ENCODE measurements at places on chromosomes 1 and 21.

DNA sequence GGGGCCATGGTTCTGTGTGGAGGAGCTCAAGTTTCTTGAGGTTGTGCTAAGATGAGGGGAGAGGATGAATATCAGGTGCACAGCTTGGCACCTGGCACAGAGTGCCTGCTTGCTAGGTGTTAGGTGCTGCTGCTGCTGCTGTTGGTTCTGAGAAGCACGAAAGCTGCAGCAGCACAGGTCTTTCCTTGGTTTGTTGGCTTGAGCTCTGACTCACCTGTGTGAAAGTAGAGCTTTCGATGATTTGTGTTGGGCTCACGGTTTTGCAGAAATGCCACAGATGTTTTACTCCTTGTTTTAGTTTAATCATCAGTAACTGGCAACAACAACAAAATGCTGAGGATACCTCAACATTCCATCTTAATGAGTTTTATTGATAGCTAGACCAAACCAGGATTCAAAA lies 221.6 kb downstream of the BRINP2 start:
- DNase-seq = no peak

GRCh38 chr21:30984889-30985288 lies 53.4 kb downstream of the KRTAP19-8 start:
- DNase-seq = no peak

DNA sequence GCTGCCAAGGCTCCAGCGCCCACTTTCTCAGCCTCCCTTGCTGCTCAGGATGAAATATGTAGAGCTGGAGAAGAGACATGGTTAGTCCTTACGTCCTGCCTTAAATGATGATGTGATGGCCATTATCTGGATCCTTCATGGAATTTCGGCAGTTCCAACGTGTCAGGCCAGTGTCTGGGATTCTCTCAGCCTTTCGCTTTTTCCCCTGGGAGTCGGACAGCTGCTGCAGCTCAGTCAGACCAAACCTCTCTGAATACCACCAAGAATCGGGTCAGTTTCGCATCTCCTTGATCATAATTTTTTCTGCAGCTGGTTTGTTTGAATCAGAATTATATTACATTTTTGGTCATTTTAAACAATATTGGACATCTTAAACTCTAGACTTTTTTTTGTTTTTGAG lies 22.3 kb upstream of the KLHDC8A start:
- DNase-seq = no peak

- no peak for DNase-seq
Observed at GRCh38 chr1:152514715-152515433, 592 bp downstream of the CRCT1 start.

DNA sequence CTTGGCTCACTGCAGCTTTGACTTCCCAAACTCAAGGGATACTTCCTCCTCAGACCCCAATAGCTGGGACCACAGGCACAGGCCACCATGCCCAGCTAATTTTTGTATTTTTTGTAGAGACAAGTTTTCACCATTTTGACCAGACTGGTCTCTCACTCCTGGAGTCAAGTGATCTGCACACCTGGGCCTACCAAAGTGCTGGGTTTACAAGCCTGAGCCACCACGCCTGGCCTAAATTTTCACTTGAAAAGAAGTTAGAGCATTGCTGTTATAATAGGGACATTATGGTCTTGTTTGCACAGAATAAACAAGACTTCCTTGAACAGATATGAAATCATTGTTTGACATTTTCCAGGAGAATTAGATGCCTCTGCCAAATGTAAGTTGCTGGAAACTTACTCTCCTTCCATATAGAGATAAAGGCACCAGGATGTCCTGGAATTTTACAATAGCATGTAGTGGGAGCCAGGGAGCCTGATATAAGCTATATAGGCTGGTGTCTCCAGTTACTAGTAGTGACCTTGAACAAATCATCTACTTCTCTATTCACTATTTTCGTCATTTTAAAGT lies 16.9 kb downstream of the SLC35A3 start:
- DNase-seq = no peak

DNA sequence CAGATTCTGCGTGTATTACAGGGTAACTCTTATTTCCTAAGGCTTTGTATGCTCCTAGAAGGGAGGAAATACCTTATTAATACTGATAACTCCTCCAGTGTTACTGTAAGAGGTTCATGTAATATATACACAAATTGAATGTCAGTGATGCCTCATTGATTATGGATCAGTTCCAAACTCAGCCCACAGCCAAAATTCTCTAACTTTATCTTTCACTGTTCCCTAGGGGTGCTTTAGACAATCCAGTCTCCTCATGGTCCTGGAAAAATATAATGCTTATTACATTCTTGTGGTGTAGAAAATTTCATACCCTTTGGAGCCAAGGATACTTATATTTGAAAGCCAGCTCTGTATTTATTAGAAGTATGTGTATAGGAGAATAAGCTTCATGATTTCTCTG lies 73.0 kb downstream of the NGF start:
- no peak for DNase-seq

- DNase-seq = peak; percentile 75
Observed at GRCh38 chr1:204128964-204129896, 22.6 kb downstream of the ETNK2 start.

DNA sequence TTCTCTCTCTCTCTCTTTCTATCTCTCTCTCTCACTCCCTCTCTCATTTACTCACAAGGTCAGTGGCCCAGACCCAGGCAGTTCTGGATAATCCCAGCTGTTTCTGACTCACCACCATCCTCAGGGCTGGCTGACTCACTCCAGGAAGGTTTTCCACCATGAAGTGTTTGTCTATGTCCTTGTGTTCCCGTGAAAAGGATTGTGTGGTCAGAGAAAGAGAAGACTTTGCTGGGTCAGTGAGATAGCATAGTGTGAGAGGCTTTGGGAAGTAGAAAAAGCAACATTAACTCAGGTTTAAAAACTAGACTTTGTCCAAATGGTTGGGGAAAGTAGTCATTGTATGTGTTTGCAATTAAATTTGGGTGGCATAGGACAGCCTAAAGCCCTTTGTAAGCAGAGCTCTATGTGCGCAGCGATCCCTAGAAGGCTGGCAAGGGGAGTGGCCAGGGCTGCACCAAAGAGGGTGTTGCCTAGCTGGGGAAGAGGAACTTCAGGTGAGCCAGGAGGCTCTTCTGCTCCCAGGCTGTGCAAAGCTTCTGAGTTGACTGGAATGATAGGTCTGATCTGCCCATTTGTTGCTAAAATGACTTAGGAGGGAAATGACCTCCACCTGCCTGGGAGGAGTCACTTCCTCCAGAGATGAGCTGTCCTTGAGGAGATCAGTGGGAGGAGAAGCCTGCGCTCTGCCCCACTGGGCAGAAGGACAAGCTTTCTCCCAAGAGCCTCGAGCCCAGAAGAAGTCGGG lies 4.9 kb upstream of the CAPN2 start:
- DNase-seq = peak; percentile 49

GRCh38 chr1:67745875-67746698 lies 61.1 kb downstream of the GADD45A start:
- no peak for DNase-seq

DNA sequence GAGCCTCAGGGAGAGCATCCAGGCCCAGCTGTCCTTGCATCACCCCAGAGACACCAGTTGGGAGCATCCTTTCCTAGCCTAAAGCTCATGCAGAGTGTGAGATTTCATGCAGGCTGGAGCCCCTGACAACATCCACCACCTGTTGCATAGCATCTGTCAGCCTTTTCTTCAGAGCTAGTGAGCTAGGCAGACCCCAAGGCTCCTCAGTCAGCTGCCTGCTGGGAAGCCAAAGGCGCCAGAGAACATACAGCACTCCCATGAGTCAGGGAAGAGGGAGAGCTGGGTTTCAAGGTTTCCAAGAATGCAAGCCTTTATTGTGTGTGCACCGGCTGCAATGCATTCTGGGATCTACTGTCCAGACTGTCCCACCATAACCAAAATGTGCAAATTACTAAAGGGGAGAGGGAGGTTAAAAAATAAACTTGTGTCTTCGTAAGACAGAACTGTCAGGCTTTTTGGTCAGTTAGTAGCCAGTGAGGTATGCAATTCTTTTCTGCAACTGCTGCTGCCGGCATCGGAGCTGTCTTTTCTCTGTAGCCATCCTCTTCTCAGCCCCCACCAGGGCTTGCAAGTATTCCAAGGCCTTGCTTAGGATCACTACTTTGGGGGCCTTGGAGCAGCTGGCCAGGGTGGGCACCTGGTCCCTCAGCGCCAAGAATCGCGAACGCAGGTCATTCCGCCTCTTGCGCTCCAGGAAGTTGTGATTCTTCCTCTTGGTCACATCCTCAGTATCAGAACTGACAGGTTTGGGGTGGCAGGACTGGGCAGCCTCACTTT lies 4.6 kb downstream of the MYCL start:
- no peak for DNase-seq

- DNase-seq = no peak
Observed at GRCh38 chr1:16237343-16237830, 404 bp upstream of the CPLANE2 start.

DNA sequence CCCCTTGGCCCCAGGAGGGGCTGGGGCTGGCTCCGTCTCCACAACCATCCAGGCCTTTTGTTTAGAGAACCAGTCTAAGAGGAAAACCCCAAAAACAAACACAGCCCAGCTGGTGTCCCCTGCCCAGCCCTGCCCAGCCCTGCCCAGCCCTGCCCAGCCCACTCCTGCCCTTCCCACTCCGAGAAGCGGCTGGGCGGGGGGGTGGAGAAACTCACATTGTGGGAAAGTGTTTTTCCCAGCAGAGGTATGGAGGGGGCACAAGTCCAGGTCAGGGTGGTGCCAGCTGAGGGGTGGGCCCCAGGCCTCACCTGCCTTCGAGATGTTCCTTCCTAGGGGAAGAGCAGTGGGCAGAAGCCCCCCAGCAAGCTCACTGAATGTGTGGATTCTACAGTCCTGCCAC lies 10.0 kb upstream of the FAM131C start:
- DNase-seq = peak; percentile 68

DNA sequence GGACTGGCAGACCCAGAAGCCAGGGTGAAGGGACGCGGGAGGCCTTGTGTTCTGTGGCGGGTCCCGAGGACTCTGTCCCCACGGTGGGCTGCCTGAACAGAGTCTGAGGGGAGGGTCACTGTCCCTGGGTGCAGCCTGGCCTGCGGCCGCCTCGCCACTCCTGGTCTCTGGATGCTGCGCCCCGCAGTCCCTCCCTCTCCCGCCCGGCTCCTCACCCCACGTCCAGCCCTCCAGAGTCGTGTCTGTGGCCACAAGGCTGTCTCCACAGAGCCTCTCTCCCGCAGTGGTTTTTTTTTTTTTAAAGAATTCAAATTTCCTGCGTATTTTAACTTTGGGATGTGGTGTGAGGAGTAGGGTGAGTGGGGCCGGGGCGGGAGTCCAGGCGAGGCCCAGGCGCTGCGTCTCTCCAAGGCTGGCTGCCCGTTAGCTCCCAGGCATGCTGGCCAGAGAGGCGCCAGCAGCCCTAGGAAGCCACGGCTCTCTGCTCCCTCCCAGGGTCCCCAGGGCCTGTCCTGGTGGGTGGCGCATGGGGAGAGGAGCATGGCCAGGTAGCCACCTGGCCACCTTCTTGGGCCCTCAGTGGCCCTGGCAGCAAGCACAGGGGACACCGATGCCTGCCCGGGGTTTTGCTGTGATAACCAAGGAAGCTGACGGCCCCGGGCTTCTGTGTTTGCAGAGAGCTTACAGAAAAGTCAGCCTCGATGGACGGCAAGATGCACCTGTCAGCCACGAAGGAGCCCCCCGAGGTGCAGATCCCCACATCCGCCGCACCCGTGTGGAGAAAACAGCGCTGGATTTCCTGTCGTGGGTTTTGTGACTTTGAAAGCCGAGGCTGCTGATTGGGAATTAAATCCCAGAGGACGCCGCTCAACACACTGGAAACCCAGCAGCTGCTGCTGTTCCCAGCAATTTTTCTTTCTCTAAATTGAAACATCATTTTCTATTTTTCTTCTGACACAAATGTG lies 72.8 kb downstream of the MORN1 start:
- DNase-seq = no peak

Measured in left lung (tissue), 14 donors.